ENCODE measurements at places on chromosomes 13 and 19. TPM values are rescaled to one million over a fixed set of nuclear protein-coding genes. Genes with fewer than 3 reads are reported as not detected.
A peak's percentile ranks its signal among the peaks of the same experiment; 100 is the strongest.

Gene ZNF729
- not detected for total RNA-seq

Gene LGALS16
- not detected for total RNA-seq

Gene ACP7
- not detected for total RNA-seq

Gene LRFN3
- 24.3 TPM for total RNA-seq

GRCh38 chr13:110874508-110874960, 40.3 kb downstream of the ANKRD10 start:
- peak; percentile 92 for DNase-seq

DNA sequence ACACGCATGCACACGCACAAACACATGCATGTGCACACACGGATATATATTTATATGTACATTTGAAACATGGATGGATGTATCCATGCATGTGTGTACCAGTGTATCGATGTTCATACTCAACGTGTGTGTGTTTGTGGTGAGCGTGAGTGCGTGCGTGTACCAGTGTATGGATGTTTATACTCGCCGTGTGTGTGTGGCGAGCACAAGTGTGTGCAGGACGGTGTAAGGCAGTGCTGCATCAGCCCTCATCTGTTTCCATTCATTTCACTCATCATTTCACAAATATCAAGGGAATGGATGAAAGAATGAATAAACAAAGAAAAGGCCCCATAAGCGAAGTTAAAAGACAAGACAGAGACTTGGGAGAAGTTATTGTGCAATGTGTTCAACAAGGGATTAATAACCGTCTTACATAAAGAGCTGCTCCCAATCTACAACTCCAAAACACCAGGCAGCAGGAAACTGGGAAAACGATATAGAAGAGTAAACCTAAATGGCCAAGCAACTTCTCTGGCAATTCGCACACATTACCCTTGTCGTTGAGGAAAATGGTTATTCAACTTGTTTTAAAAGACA, 21.7 kb upstream of the MIER2 start:
- peak; percentile 32 for DNase-seq

DNA sequence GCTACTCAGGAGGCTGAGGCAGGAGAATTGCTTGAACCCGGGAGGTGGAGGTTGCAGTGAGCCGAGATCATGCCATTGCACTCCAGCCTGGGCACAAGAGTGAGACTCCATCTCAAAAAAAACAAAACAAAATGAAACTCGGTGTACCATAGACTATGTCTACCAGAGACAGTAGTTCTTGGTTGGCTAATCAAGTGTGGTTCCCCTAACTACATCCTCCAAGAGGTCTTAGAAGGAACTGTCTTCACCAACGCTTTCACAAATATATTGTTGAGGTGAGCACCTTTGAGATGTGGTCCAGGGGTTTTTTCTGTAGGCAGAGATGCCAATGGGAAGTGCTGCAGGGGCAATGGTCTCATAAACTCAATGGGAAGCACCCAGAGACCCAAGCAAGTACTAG, 48.0 kb downstream of the RFC3 start:
- no peak for DNase-seq

DNA sequence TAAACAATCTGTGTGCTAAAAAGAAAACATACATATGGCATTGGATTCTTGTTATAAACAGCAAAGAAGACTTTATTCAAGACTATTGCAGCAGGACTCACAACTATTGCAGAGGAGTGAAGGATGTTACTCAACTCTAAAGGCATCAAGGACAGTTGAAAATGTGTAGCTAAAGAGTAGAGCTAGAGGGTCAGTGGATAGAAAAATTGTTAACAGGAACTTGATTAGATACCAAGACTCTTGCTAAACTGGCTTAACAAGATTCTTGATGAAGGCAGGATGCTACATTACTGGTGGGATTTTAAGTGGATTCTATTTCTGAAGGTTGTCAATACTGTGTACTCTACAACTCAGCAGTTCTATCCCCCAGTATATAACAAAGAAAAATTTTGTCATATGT, 1183.3 kb downstream of the SLITRK1 start:
- no peak for DNase-seq

GRCh38 chr19:2477732-2478191, 1.8 kb downstream of the GADD45B start:
- no peak for DNase-seq

GRCh38 chr13:96671073-96671472, 323.2 kb downstream of the OXGR1 start:
- no peak for DNase-seq

Measured in osteocyte (in vitro differentiated cells).